AG10803 (cell line): ENCODE measurements at places on chromosomes 3 and 15.
A peak's percentile ranks its signal among the peaks of the same experiment; 100 is the strongest.

- DNase-seq: peak; percentile 56
These were observed 25.6 kb downstream of the TIGIT start for GRCh38 chr3:114319453-114319852.

DNA sequence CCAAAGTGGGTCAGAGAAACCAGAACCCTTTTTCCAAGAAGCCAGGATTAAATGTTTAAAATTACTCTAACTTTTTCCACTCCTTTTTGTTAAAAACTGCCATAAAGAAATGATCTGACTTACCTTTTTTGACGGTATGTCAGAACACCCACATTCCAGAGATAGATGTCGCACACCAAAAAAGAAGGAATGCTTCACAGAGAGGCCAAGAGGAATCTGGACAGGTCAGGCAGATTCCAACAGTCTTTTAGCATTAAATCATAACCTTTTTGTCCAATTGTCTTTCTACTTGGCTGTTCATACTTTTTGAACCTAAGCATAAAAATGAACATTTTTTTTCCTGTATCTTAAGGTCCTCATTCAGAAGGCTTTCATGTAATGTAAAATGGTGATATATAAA, 846.9 kb downstream of the NSUN3 start:
- no peak for DNase-seq

- peak; percentile 92 for DNase-seq
These were observed 238.2 kb downstream of the GREM1 start for GRCh38 chr15:32956006-32956405.

GRCh38 chr15:81297603-81298575, 26.1 kb downstream of the STARD5 start:
- DNase-seq: no peak

- no peak for DNase-seq
These were observed 171.4 kb downstream of the THRB start for GRCh38 chr3:24323272-24323671.

GRCh38 chr3:72193771-72194430, 409.0 kb upstream of the PROK2 start:
- no peak for DNase-seq

GRCh38 chr15:85899927-85900326, 105.2 kb upstream of the KLHL25 start:
- DNase-seq: no peak

DNA sequence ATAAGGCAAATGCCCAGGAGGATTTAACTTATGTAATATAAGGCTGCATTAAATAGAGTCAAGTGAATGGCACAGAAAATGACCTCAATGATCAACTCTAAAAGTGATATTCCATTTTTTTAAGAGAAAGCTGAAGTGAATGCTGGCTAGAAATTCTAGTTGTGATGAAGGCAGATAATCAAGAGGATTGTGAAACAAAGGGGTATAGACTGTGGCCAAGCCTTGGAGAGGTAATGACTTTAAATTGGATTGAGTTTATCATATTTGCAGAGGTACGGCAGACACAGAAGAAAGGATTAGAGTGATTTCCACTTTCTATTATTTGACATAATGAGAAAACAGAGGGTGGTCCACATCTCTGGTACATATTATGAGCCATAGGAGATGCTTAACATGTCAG, 269.2 kb downstream of the MECOM start:
- no peak for DNase-seq

DNA sequence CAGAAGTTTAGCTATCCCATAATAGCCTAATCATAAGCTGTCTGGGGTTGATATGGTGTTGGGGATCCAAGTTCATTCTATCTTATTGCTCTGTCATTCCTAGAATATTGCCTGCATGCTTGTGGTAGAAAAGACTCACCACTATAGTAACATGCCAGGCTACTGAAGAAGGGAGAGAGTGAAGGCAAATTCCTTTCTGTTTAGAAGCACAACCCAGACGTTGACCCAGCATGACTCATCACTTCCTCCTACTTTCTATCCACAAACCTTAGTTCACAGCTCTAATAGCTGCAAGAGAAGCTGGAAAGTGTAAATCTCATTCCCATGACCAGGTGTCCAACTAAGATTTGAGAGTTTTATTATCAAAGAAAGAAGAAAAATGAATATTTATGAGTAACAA, 57.8 kb upstream of the NMD3 start:
- DNase-seq: peak; percentile 88

GRCh38 chr3:134362670-134363380, 11.4 kb downstream of the AMOTL2 start:
- DNase-seq: peak; percentile 23

DNA sequence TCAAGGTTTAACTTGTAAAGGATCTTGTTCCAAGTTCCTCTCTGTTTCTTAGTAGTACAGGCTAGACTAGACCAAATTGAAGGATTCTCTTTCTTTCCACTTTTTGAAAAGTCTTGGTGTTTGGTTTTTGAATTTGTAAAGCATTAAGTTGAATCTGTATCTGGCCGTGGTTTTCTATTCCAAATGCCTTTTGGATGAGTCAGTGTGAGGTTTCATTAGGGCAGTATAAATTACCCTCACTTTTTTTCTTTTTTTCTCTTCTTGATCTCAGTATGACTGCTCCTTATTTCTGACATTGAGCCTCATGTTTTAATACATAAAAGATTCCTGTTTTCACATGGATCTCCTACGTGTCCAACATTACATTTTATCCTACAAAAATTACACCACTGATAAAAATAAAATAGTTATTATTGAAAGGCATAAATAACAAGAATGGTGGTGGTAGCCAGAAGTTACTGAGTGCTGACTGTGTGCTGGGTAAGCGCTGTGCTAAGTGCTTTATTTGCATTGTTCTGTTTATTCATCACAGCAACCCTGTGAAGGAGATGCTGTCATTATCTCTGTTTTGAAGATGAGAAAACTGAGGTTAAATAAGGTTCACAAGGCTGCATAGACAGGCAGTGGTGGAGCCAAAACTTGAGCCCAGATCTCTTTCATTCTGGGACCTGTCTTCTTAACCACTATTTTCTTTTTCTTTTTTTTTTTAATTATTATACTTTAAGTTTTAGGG, 48.3 kb downstream of the MITF start:
- DNase-seq: peak; percentile 69

GRCh38 chr3:188097791-188098190, 56.2 kb upstream of the LPP start:
- no peak for DNase-seq

DNA sequence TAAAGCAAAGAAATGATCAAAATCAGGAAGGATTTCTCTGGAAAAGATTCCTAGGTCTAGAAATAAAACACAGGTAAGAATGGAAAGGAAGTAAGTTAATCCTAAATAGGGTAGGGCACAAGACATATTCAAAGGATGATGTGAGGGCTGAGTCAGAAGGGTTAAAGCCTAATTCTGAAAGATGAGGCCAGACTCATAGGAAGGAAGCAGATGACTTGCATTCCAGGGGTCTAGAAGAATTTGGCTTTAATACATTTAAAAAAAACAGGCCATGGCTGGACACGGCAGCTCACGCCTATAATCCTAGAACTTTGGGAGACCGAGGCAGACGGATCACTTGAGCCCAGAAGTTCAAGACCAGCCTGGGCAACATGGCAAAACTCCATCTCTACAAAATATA, 3.2 kb downstream of the SSR3 start:
- DNase-seq: peak; percentile 91

- no peak for DNase-seq
These were observed 78.2 kb downstream of the KCNH8 start for GRCh38 chr3:19226479-19226878.

- DNase-seq: peak; percentile 9
These were observed 60.6 kb downstream of the PLCL2 start for GRCh38 chr3:16945330-16945729.

GRCh38 chr3:4904811-4905695, 74.2 kb upstream of the BHLHE40 start:
- DNase-seq: peak; percentile 64
